Fibroblast of upper back skin (primary cell): ENCODE measurements at places on chromosomes 5 and 9.
A peak's percentile ranks its signal among the peaks of the same experiment; 100 is the strongest.

DNA sequence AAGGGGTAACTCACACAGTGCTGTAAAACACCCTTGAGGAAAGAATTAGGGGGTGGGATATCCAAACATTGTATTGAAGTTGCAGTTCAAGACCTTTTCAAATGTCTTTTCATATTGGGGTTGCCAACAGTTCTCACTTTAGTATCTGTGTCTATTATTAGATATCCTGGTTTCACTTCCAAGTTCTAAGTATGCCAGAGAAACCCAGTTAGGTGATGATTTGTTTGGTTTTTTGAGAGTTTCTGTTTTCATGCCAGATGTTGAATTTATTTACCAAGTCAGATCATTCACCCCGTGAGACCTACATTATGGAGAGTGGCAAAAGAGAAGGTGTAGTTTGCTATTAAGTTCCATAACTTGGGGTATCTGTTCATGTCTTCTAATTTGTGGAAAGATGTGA lies 64.5 kb downstream of the C9orf152 start:
- DNase-seq = no peak

- DNase-seq = no peak
Measured at GRCh38 chr9:89281106-89281505, 29.9 kb upstream of the CKS2 start.

- DNase-seq = peak; percentile 49
Measured at GRCh38 chr5:96316017-96316416, 117.0 kb downstream of the PCSK1 start.

DNA sequence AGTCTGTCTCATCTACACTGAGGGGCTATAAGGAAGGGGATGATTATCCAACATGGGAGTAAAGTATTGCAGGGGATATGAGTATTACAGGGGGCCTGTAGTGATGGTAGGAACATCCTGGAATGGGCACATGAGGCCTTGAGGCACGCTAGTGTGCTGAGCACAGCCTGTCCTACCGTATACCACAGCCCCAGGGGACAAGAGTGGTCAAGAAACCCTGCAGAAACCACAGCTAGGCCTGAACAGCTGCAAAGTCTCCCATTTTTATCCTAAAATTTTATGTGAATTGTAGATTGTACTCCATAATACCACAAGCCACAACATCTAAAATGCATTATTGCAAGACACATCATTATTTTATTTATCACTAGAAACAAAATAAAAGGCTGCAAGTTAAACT lies 136.3 kb upstream of the ASTN2 start:
- DNase-seq = no peak

DNA sequence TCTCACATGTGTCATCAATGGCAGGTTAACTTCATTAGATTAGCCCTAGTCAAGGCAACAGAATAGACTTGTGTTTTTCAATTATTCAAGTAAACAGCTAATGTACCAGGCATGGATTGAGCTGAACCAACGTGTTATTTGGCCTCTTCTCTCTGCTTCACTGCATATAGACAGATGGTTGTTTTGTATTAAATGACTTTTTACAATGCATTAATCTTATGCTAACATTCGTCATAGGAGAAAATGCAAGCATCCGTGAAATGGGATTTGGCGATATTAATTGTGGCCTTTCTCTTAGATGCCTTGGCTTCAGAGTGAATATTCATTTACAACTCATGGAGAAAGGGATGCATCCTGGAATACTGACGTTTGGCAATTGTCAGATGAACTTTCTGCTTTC lies 208.0 kb downstream of the KCTD16 start:
- DNase-seq = no peak

DNA sequence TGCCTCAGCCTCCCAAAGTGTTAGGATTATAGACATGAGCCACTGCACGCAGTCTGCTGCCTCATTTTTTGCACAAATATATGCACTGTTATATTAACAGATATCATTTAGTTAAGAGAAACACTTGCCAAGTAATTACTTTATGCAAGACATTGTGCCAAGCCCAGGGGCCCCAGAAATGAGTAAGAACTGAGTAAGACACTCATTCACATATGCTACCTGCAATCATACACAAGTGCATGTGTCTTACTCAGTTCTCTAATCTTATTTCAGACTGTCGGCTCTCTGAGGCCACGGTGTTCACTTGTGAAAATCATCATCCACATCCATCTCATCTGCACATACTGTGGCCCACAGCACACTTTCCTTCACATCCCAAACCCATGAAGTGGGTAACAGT lies 16.0 kb downstream of the TRAF1 start:
- no peak for DNase-seq

- no peak for DNase-seq
Measured at GRCh38 chr5:67214707-67215447, 18.3 kb upstream of the CD180 start.
